Activated T-cell treated with anti-CD3 and anti-CD28 coated beads, Interleukin-2, amount 50 U/mL, for 48 hours (primary cell): ENCODE measurements at places on chromosomes 1 and 21.
A peak's percentile ranks its signal among the peaks of the same experiment; 100 is the strongest.

- DNase-seq = peak; percentile 82
Observed at GRCh38 chr1:39205102-39205780, 746 bp downstream of the MACF1 start.

GRCh38 chr1:106278716-106279115 is 777.8 kb upstream of the PRMT6 start:
- no peak for DNase-seq

DNA sequence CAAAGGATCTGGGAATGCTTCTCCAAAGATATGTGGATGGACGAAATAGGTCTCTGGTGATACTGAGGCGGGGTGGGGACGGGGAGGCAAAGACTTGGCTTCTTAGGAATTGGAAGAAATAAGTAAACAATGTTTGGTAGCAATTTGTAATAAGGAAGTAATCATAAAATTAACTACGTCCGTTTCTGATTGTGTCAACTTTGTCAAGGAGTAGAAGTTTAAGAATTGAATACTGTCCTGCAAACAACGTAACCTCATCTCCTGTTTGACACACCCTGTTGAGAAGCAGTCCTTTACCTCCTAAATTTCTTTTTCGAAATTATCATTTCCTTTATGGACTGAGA is 471 bp downstream of the POLR3C start:
- DNase-seq = no peak

DNA sequence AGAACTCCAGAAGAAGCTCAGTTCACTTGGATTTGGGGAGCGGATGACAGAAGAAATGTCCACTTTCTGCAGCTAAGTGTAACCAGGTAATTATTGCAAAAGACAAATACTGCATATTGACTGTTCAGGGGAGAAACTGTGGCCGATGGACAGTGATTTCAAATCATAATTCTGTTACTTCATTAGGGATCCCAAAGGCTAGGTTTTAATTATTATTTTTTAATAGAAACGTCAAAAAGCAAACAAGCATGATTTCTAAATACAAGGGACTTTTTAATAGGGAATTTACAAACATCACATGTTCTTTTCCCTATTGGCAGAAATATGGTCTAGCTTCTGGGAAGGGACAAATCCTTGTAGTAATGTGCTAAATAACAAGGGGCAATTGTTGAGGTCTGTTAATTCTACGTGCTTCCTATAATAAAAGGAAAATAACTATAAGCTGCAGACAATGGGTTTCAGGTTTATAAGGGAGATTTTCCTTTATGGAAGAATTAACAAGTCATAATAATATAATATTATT is 15.5 kb downstream of the DIPK1A start:
- DNase-seq = no peak
